ENCODE measurements at places on chromosomes 1 and 21.
A peak's percentile ranks its signal among the peaks of the same experiment; 100 is the strongest.

DNA sequence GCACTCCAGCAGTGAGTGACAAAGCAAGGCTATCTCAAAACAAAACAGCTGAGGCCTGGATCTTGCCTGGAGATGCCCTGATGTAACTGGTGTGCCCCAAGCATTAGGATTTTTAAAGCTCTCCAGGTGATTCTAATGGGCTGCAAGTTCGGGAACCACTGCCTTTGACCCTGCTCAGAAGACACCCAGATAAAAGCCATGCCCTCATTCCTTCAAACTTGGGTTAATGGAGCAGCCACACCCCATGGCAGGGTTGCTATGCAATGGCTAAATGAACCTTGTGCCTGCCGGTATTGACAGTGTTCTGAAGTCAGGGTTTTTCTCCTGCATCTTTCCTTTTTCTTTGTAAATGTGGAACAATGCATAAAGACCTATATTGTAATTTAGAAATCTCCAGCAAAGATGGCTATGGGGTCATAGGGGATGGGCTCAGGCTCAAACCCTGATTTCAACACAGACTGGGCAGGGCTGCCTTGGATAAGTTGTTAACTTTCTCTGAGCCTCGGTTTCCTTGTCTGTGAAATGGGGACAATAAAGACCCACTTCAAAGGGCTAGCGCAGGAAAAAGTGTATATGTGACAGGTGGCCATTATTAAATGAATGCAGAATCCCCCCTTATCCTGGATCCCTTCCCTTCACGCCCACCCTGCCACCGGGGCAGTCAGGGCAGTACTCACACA is 453 bp downstream of the TFF3 start:
- DNase-seq: no peak

- peak; percentile 64 for DNase-seq
These were observed at the start of gene LYST for GRCh38 chr1:235866205-235866912. Gene LYST (minus strand): TSS chr1:235866906. CDS start chr1:235830417, 36,489 bp downstream.

GRCh38 chr1:41494351-41495209 is 10.1 kb upstream of the EDN2 start:
- no peak for DNase-seq

- no peak for DNase-seq
These were observed 101.6 kb downstream of the LRRC40 start for GRCh38 chr1:70103770-70104169.

DNA sequence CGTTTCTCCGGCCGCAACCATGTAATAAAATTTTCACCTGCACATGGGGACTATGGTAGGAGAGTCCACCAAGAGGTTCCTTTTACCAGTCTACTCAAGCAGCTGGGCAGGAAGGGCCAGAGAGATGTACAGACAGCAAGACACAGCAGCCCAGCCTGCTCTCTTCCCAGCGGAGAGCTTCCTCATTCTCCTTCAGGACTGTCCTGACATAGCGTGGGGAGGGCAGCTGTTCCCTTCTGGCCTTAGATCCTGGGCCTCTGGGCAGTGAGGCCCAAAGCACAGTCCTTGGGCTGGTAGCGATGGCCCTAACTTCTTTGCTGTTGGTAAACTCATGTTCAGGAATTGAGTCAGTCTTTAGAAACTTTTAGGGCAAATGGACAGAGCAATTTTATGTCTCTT is 89.1 kb downstream of the BCAR3 start:
- DNase-seq: no peak

- DNase-seq: no peak
These were observed 646.7 kb downstream of the NPHP4 start for GRCh38 chr1:5345556-5345955.

GRCh38 chr1:185972096-185972850 is 238.1 kb downstream of the HMCN1 start:
- DNase-seq: no peak

GRCh38 chr1:107430540-107431228 is 289.8 kb downstream of the NTNG1 start:
- no peak for DNase-seq

- no peak for DNase-seq
These were observed 1042.6 kb downstream of the PLA2G4A start for GRCh38 chr1:187871177-187871845.

- DNase-seq: peak; percentile 51
These were observed 20.3 kb upstream of the SLC5A9 start for GRCh38 chr1:48202030-48202752.

DNA sequence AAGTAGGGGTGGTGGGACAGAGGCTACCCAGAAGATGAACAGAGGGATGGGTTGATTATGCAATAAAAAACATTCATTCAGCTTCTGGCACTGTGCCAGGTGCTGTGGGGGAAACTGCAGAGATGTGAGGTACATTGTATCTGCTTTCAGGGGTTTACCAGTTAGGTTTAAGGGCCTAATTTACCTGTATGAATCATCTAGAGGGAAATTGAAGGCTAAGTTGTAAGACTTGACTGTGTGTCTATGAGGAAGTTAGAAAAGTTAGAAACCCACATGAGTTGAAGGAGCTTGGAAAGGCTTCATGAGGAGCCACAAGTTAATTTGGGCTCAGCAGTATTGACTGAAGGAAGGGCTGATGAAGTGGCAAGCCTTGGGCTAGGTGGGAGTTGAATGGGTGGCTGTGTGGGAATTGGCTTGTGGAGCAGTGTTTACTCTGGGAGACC is 36.7 kb upstream of the APOBEC4 start:
- peak; percentile 24 for DNase-seq

DNA sequence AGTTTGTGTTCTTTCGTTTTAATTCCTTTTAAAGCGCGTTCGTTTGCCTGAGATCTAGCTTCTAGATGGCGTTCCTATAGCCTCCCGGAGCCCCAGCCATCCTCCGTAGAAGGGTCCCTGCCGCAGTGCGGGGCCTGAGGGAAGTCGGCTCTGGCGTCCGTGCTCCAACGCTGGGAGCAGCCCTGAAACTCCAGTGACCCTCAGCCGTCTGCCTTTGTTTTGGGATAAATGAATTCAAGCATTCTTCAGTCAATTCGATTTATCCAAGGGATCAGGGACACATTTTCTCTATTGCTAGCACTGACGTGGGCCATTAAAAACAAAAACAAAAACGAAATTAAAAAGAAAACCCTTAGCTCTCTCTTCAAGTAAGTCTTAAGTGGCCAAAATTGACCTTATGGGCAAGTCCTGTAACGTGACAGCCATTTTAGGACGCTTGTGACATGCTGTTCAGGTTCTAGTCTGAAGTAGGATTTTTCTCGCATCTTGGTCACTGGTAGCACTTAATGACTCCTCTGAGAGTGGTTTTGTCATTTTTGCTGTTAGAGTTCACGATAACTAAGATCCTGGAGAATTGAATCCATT is 742 bp upstream of the HSPA13 start:
- peak; percentile 22 for DNase-seq

DNA sequence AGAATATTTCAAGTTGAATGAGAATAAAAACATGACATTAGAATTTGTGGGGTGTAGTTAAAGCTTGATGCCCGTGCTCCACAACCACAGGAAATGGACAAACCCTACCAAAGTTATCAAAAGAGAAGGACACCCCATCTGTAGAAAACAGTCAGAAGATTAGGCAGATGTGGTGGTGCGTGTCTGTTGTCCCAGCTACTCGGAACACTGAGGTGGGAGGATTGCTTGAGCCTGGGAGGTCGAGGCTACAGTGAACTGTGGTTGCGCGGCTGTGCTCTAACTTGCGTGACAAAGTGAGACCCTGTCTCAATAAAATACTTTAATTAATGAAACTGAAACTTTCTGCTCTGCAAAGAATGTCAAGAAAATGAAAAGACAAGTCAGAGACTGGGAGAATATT is 1.5 kb upstream of the SPATC1L start:
- DNase-seq: no peak

GRCh38 chr1:45297666-45298356 is 28.9 kb upstream of the HPDL start:
- DNase-seq: no peak

GRCh38 chr1:72286401-72286800 is 4.1 kb upstream of the NEGR1 start:
- DNase-seq: no peak

- no peak for DNase-seq
These were observed 12.7 kb downstream of the TESK2 start for GRCh38 chr1:45478121-45478814.

GRCh38 chr1:15727021-15727420 is 9.0 kb upstream of the SLC25A34 start:
- DNase-seq: no peak

GRCh38 chr1:156342166-156342955 is 4.0 kb downstream of the TSACC start:
- DNase-seq: no peak

DNA sequence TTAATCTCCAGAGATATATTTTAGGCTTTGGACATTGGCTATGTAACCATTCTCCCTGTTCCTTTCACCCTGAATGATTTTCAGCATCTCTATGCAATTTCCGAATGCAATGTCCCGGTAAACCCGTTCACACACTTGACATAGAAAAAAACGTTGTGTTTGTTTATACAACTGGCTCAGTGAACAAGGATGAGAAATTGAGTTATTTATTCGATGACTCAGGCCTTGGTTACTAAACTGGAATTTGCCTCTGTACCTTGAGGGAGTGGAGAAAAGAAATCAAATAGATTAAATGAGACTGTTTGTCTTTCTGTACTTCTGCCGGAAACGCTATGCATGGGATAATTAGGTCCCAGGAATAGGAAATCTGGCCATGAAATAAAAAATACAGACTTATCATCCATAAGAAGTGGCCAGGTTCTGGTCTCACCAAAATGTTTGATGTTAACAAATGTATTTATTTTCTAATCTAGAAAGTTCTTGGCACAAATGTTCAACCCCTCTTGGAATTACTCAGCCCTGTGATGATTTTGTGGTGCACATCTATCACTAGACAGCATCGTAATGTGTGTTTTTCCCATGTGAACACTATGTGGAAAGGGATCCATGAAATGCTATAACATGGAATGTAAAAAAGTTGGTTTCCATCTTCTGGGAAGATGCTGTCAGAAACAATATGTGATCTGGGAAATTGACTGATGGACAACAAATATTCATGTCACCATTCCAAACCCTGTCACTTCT is 253.9 kb downstream of the DUSP10 start:
- no peak for DNase-seq

DNA sequence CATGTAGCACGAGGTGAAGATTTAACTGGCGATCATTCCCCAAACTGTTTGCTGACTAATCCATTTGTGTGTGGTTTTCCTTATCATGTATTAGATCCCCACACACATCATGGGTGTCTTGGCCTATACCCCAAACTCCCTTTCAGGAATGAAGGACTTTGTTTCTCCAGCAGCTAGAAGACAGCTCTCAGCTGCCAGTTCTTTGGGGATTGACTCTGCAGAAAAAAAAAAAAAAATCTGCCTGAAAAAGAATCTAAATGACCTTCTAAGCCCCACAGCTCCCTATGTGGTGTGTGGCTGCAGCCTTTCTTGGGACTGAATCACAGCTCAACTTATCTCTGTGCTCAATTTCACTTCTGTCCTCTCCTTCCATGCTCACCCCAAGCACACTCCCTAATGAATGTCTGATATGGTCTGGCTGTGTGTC is 256.3 kb upstream of the DUSP10 start:
- no peak for DNase-seq

GRCh38 chr1:214747050-214747635 is 144.1 kb downstream of the CENPF start:
- DNase-seq: no peak

DNA sequence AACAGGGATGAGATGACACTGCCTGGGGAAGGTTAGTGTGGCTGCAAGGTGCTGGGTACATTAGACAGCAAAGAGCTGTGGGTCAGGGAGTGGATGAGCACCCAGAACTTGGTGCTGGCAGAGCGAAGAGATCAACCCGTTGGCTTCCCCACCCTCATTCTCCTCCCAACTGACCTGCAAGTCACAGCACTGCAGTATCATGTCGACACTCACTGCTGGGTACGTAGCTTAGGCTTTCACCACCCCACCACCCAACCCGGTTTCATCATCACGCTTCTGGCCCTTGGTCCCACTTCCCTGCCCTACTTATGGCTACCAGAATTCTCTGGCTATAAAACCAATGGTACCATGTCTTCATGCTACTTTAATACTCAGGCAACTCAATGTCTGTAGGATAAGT is 73.6 kb upstream of the LYST start:
- DNase-seq: no peak

GRCh38 chr1:82215056-82215852 is 414.5 kb downstream of the ADGRL2 start:
- DNase-seq: no peak

GRCh38 chr1:10868599-10868965 is 72.1 kb upstream of the CASZ1 start:
- no peak for DNase-seq

- DNase-seq: peak; percentile 75
These were observed 1.3 kb downstream of the RCOR3 start for GRCh38 chr1:211260141-211261107.

DNA sequence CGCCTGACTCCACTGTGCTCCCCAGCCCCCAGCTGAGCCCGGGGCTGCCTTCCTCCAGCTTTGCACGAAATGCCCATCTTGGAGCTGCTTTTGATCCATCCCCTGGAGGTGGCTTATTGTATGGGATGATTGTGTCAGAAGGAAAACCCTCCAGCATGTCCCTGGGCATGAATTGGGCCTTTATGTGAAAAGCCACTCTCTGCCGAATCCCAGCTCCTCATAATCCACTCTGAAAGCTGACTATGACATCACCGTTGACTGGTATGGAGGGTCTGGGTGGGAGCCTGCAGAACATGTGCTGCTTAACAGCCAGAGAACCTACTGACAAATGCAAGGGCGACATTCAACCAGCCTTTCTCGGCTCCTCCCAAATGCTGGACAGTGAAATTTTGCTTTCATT is 74.6 kb downstream of the NENF start:
- no peak for DNase-seq

DNA sequence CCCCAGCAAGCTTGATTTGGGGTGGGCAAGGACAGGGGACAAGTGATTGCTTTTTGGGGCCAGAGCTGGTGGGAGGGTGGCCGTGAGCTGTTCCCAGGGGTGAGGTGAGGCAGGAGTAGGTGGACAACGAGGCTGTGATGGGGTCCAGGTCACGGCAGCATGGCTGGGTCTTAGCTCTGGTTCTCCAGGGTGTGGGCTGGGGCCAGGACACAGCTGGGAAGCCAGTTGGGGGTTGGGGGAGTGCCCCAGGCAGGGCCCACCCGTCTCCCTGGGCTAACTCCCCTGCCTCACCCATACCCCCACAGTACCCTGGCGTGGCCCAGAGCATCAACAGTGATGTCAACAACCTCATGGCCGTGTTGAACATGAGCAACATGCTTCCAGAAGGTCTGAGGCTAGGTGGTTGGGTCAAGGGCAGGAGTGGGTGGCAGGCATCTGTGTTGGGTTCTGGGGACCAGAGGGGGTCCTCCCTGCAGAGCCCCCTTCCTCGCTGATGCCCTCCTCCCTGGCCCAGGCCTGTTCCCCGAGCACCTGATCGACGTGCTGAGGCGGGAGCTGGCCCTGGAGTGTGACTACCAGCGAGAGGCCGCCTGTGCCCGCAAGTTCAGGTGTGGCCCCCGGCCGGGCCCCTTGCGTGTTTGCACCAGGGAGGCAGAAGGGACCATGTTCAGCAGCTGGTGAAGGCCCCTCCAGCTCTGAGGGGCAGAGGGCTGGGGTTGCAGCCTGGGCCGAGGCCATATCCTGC is 43.3 kb downstream of the COQ8A start:
- DNase-seq: peak; percentile 38

DNA sequence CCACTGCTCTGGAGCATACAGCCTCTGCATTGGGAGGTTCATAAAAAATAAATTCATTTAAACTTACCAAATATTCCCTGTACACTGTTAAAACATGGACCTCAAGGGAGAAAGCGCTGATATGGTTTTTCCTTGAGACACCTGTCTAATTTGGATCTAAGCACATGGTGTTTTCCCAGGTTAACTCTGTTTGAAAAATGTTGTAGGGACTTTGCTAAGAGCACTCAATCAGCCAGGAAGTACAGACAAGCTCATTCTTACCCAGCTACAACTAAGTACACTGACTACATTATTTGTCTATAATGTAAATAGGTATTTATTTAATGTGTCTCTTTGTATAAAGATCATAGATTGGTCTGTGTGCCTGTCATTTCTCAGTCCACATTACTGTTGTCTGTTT is 61.8 kb upstream of the BCAR3 start:
- DNase-seq: no peak
